ENCODE measurements at places on chromosomes 16 and 17.

DNA sequence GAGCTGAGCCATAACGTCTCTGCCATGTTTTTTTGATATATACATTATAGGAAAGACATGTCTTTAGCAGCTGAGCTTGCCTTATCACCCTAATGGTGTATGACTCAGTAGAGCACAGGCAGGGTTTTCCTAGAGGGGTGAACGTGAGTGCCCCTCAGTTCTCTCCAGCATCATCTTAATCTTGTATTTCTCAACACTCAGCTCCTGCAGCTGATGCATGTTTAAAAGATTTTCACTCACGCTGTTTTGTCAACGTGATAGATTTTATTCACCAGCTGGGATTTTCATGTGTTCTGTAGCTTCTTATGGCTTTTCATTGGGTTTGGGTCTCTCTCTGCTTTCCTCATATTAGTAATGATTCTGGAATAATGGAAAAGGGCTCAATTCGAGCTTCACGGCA, 186.0 kb upstream of the PMFBP1 start:
- DNase-seq: no peak

DNA sequence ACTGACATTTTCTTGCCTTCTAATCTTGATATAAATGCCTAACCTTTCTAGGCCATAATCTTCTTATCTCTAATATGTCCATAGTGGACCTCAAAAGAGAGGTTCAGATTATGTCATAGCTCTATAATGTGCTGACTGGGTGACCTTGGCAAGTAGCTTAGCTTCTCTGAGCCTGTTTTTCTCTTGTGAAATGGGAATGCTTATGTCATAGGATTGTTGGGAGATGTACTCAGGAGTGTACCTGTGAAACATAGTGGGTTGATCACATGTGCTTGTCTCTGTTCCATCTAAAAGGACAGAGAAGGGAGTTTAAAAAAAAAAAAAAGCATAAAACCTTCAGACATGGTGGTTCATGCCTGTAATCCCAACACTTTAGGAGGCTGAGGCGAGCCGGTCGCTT, 2.4 kb downstream of the MED9 start:
- DNase-seq: no peak

GRCh38 chr16:81431554-81432353, 12.9 kb upstream of the CMIP start:
- no peak for DNase-seq

DNA sequence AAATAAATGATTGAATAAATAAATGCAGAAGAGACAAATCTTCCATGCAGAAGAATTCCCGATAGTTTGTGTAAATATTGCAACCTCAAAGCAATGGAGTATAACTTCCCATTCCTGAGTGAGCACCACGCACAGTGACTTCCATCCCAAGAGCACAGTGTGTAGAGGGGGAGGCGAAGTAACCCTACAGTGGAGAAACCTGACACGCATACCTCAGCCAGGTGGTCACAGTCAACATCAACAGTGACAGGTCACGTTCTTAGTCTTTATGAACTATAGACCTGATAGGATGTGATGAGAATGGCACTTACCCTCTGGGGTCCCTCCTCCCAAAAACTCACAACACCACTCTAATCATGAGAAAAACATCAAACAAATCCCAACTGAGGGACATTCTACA, 111.6 kb downstream of the DYNLRB2 start:
- no peak for DNase-seq

DNA sequence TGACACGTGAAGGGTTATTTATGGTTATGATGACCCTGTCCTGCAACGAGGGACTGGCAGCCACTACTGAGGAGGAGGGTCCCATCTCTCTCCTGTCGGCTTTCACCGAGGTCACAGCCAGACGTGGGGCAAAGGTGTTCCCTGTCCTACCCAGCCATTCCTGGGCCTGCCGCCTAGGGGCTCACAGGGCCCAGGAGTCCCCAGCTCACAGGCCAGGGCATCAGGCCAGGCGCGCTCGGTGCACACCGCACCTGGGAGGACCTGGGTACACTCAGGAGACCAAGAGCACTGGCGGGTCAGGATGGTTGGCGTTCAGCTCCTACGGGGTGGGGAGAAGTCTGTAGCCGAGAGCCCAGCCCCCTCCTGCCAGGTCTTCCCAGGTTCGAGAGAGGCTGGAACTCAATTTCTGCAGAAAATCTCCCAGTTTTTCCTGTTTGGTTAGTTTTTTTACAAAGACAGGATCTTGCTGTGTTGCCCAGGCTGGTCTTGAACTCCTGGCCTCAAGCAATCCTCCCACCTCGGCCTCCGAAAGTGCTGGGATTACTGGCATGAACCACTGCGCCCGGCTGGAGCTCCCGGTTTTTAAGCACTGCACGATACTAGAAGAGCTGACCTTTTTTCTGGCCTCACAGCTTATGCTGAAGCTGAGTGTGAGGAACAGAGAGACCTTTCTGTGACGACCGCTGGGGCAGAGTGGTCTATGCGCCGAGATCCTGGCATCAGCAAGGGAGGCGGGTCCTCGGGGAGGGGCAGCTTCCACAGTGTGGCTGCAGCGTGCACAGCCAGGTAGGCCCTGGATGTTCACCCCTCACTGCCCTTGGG, 7.7 kb downstream of the CYBC1 start:
- no peak for DNase-seq

DNA sequence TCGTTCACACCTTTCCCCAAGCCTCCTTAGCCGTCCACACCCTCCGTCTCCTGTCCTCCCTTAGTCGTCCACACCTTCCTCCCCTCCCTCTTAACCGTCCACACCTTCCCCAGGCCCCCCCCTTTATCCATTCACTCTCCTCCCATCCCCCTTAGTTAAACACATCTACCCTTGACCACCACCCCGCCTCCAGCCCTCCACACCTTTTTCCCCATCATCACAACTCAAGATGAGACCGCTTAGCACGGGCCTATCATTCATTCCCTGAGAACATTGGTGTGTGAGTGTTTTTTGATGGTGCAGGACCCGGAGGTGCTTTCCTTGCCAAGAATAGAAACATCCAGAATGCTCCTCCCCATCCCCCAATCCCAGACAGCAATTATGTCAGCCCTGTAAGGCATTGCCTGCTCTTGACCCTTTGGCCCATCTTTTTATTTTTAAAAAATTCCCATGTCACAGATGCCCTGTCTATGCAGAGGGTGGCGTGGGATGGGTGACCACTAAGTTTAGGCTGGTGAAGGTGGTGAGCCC, 1.4 kb downstream of the TENT4B start:
- no peak for DNase-seq

DNA sequence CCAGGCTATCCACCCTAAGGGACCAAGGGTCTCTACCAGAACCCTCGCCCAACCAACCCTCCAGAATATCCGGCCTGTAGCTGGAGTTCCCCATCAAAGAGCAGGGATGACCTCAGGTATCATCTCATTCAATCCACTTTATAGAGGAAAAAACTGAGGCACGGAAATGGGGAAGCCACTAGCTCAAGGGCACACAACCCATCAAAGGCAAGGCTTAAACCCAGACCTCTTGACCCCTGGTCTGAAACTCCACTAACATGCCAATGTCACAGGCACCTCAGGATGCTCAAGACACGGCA, 1.6 kb downstream of the TBC1D10B start:
- peak; percentile 52 for DNase-seq

- DNase-seq: no peak
These were observed 76.0 kb downstream of the VMP1 start for GRCh38 chr17:59783221-59784047.

DNA sequence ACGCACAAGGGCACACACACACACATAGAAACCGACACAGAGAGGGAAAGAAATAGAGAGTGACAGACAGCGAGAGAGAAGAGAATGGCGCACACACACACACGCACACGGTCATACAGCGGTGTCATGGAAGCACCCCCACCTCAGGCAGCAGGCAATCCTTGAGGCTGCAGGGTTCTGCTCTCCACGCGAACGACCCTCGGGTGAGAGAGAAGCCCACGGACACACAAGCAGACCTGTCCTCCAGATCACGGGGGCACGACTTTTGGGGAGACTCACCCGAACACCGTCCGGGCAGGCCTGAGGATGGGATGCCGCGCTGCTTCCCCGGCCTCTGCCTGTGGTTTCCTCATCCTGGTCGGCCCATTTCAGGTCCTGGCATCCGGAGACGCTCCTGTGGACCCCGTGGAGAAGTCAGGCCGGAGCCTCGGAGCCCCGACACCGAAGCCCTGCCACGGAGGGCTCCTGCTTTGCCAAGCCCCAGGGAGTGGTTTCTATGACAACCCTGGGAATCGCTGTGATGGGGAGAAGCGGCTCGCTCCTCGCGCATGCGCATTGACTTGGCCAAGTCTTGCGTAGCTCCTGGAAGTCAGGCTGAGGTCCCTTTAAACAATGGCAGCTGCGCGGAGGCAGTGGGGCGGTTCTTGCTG, 118.2 kb upstream of the KCNJ18 start:
- DNase-seq: no peak

DNA sequence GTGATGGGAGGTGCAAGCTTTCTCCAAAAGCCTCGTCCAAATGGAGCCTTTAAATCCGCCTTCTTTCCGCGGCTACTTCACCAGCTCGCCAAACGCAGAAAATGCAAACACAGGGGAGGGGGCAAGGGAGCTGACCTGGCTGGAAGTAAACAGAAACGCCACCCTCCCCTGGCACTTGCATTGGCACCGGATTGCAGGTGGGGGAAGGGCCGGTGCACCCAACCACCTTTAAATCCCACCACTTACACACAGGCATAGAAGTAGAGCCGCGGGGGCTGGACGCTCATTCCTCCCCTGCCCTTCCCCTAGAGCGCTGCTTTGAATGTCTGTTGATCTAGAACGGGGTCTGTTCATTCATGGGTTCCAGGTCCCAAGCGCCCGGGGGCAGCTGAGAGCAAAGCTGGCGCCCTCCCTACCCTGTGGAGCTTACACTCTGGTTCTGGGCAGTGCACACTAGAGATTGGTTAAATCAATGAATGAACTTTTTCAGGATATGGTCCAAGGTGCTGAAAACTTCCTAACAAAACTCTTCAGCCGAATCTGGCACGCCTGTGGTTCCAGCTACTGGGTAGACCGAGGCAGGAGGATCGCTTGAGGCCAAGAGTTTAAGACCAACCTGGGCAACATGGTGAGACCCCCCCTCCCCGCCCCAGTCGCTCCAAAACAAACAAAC, 920 bp upstream of the ZCCHC14 start:
- no peak for DNase-seq

- DNase-seq: no peak
These were observed 7.6 kb downstream of the PSMD11 start for GRCh38 chr17:32451879-32452278.

DNA sequence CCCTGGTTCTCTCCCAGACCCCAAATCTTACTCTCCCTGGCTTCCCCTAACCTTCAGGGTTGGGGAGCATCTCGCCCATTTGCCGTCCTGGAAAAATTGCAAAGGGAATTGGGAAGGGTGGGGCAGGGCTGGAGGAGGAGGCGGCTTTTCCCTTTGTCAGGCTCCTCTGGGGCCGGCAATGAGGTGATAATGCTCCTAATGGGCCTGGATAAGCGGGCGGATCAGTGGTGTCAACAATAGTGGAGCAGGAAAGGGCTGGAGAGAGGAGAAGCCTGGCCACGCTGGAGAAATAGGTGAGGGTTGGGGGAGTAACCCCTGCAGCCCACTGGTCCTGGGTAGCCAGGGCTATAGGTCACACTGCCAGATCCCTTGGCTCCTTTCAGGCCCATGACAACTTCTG, 12.3 kb downstream of the SCN4A start:
- no peak for DNase-seq

- DNase-seq: no peak
These were observed 52.0 kb upstream of the ACSM2B start for GRCh38 chr16:20628213-20628612.

- DNase-seq: no peak
These were observed 21.0 kb downstream of the PRCD start for GRCh38 chr17:76560877-76561221.

GRCh38 chr17:47246120-47246519, 7.5 kb upstream of the ITGB3 start:
- DNase-seq: no peak

- DNase-seq: no peak
These were observed 55.8 kb downstream of the SALL1 start for GRCh38 chr16:51095084-51095881.

DNA sequence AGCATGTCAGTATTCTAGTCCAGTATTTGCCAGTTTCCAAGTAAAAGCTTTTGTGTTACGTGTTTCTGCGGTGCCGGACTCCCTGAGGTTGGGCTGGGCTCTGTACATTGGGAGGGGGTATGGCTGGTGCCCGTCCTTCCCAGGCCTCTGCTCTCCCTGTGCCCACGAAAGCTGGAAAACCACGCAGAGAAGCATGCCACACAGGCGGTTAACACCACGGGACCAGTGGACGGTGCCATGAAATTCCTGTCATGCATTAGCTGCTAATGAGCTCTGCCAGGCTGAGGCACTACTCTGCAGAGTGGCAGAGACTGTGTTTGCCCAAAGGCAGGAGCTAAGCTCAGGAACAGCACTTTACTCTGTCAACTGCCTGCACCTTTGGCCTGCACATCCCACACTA, 8.1 kb downstream of the SMIM5 start:
- DNase-seq: no peak

DNA sequence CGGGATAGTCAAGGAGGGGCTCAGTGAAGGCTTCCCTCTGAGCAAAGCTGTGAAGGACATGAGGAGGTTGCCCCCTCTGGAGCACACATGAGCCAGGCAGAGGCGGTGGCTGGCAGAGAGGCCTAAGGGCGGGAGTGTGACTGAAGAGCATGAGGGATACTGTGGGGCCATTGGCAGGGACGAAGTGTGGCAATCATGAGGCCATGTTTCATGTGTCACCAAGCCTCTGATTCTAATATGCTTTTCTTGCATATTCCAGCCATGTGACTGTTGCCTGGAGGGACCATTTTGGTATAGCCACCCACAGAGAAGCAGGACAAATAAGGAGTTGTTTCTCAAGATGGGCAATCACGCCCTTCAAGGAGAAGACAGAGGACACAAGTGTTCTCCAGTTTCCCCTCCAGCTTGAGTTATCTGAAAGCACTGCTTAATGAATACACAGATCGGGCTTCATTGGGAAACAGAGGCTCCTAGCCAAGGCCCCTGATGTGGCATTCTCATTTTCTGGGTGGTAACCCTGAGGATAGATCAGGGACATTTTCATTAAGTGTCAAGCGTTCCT, 68.0 kb downstream of the AKAP1 start:
- DNase-seq: no peak

DNA sequence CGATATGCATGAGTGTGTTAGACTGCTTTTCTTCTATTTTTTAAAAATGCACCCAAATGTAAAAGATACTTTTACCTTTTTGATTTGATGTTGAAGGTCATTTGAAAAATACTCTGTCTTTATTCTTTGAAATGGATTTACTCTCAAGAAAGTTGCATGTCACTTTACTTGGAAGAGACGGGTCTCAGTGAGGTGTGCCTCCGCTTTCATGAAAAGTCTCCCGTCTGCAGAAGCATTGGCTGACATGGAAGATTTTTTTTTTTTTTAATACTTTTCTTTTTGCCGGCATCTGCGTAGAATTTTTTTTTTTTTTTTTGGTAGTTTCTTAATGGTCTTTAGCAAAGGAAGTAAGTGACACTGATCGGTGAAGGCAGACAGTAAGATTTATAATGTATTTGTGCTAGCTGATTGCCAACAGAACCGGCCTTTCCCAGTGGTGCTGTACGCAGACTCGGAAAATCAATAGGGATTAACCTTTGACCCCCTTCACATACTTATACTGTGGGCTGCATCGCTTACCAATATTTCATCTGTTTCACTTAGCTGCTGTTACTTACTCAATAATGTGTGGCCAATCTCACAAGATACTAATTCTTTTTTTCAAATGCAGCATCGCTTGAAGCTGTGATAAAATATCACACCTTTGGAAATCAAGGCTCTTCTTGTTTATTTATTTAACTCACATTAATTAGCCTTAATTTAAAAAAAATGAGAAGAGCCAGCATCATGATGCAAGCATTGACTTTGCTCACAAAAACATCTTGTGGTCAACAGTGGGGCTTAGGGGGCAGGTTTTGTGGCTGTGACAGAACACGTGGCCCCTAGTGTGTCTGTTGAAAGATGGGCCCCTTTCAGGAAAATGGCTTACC, 383.9 kb downstream of the WWOX start:
- DNase-seq: no peak
